Ascending aorta (tissue), 2 donors: ENCODE measurements at places on chromosomes 7 and 10. TPM values are rescaled to one million over a fixed set of nuclear protein-coding genes. Genes with fewer than 3 reads are reported as not detected.

Gene ITGB1
- total RNA-seq, result 569 TPM

Gene CALHM3
- not detected for total RNA-seq

Gene TRIM74
- not detected for total RNA-seq

Gene NUPR2
- not detected for total RNA-seq

Gene SLC13A1
- total RNA-seq, result not detected

Gene HYAL4
- not detected for total RNA-seq

Gene RBP4
- 58.0 TPM for total RNA-seq

Gene SEMA3D
- total RNA-seq, result 4.5 TPM

Gene FGF8
- not detected for total RNA-seq

Gene HOXA4
- 2.1 TPM for total RNA-seq

Gene NUDT13
- 7.6 TPM for total RNA-seq

Gene CYP2C19
- not detected for total RNA-seq

Gene OR6B1
- total RNA-seq, result not detected

Gene SPDYE1
- not detected for total RNA-seq

Gene ATRNL1
- total RNA-seq, result 15.4 TPM

Gene TDRD1
- total RNA-seq, result 0.53 TPM

Gene CTNNA3
- total RNA-seq, result under 0.01 TPM

Gene BAMBI
- 16.3 TPM for total RNA-seq

Gene MKI67
- 0.64 TPM for total RNA-seq

Gene FAM180A
- 121 TPM for total RNA-seq

Gene MRPL32
- total RNA-seq, result 24.3 TPM

Gene CPED1
- 69.5 TPM for total RNA-seq

Gene KIF20B
- total RNA-seq, result 2.4 TPM

Gene SRRM3
- total RNA-seq, result 3.4 TPM

Gene DENND10
- 85.1 TPM for total RNA-seq

Gene RET
- not detected for total RNA-seq
